Immature natural killer cell (primary cell): ENCODE measurements at places on chromosomes 16 and 17.
A peak's percentile ranks its signal among the peaks of the same experiment; 100 is the strongest.

GRCh38 chr17:83068641-83069570 lies 10.5 kb upstream of the METRNL start:
- DNase-seq, result peak; percentile 29

DNA sequence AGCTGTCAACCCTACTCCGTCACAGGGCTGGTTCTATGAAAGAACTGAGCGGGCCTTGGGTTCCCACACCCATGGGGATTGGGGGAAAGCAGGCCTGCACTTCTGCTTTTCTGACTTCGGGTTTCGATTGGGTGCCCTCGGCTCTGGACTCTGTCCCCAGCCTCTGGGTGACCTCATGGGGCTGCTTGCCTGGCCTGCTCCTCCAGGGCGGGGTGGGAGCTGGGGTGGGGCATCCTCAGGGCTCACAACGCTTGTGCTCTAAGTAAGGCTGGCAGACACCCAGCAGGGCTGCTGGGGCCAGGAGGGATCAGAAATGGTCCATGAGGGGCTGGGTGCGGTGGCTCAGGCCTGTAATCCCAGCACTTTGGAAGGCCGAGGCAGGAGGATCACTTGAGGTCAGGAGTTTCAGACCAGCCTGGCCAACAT lies 19.2 kb downstream of the ARHGAP27 start:
- no peak for DNase-seq

GRCh38 chr17:6381526-6382465 lies 53.1 kb downstream of the AIPL1 start:
- no peak for DNase-seq

- DNase-seq, result no peak
Measured at GRCh38 chr17:72476134-72476533, 355.3 kb downstream of the SOX9 start.

DNA sequence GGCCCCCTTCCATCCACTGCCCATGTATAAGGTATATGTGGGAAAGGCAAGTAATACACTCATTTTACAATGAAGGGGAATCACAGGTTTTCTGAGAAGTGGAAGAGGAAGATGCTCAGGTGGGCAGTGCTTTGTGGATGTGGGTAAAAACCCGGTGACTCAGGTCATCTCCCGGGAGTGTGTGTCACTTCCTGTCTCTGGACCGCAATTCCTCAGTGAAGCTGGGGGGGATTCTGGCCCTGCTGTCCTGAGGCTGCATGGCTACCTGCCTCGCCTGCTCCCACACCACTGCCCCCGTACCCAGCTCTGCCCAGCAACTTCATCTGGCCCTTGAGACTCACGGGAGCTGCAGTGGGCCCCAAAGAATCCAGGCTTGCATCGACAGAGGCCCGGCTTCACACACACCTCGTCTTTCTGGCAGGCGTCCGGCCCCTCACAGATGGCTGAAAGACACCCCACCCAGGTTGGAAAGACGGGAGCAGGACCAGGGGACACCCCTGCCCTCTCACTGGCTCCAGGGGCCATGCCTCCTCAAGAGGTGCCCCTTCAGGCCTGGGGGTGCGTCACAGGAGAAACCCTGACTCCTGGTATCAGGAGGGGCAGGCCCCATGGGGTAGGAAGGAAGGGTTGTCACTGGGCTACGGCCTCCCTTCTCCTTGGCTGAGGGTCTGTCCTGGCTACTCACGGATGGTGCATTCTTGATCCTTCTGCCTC lies 882 bp downstream of the SCARF1 start:
- peak; percentile 28 for DNase-seq

GRCh38 chr17:74079537-74080300 lies 123.8 kb upstream of the RPL38 start:
- DNase-seq, result no peak

DNA sequence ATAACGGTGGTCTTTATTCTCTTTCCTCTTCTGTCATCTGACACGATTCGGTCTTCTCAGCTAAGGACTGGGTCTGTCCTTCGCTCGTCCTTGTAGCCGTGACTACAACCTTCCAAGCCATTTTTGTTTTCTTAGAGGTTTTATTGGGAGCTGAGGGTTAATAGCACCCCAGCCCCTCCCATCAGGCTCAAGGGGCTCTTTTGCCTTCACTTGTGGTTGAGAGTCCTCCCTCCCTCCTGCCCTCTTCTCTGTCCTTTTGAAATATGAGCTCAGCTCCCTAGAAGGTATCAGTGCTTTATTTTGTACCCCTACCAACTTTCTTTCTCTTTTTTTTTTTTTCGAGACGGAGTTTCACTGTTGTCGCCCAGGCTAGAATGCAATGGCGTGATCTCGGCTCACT lies 24.7 kb downstream of the SOCS3 start:
- DNase-seq, result no peak

- DNase-seq, result peak; percentile 26
Measured at GRCh38 chr17:75774991-75775668, 9.5 kb upstream of the UNK start.

DNA sequence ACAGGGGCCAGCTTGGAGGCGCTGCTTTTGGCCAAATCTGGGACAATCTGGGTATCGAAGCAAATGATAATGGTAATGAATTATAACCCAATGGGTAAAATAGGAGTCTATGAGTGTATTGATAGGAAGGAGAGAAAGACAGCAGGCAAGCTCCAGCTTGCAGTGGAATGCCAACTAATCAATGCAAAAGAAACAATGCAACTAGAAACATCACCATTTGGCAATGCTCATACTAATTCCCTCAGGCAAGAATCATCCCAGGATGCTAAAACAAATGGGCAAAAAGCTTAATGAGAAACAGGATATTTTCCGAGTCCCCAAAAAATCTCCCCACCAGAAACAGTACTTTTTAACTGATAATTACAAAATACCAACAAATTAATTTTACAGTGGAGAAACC lies 64.7 kb downstream of the ADCY9 start:
- DNase-seq, result no peak

GRCh38 chr16:31529108-31529936 lies 1.6 kb downstream of the AHSP start:
- DNase-seq, result no peak

GRCh38 chr16:29926711-29927052 lies 656 bp upstream of the KCTD13 start:
- DNase-seq, result no peak

DNA sequence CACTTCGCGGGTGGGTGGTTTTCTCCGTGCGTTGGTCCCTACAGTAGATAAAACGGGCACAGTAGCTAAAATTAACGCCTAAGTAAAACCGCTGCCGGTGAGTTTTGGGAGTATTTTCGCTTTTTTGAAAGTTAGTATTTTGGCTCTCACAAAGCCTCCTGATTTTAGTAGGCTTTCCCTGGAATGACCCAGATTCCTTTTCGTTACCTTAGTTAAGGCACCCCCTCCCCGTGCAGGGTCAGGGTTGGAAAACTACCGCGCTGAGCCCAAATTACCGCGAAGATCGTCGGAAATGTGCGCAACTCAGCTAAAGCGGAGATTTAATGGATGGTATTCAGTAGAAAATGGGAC lies 28.3 kb upstream of the ST6GALNAC1 start:
- no peak for DNase-seq

GRCh38 chr17:27762527-27763305 lies 37.6 kb downstream of the NOS2 start:
- no peak for DNase-seq

GRCh38 chr16:2359919-2360318 lies 19.4 kb upstream of the ABCA3 start:
- DNase-seq, result no peak

DNA sequence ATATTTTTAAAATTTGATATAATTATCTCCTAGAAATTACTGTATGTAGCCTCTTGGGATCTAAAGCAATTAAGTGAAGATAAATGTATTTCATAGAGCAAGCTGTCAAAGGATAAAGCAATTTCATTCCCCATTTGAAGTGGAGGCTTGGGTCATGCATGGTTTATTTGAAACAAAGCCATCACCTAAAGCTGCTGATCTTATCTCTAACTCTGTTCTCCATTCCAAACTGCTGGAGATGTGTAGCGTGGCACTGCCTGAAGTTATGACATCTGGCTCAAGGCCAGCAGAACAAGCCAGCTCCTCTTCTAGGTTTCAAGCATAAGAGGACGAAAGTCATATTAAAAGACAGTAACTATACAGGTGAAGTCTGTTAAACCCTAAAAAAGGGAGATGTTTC lies 83.9 kb downstream of the HIC1 start:
- DNase-seq, result no peak

DNA sequence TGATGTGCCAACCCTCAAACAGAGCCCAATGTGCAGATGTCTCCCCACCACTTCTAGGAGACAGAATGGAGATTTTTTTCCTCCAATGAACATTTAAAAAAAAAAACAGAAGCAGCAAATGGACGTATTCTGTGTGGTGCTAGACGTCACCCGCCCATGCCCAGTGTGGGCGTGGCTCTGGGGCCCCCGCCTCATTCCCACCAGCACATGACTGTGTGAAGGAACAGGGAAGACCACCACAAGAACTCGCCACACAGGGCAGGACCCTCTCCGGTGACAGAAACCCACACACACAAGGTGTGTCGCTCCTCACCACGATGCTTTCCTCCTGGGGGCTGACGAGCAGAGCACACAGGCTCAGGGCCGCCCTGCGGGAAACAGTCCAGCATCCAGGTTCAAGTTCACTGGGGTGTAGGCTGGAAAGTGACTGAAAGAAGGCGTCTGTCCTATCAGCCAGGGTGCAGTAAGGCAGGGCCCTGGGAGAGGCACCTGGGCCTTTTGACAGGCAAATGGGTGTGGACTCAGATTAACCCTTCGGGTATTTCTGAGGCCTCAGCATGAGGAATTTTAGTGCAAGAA lies 53.5 kb downstream of the KLHDC4 start:
- DNase-seq, result no peak

- no peak for DNase-seq
Measured at GRCh38 chr16:48592839-48593429, 17.0 kb downstream of the N4BP1 start.

DNA sequence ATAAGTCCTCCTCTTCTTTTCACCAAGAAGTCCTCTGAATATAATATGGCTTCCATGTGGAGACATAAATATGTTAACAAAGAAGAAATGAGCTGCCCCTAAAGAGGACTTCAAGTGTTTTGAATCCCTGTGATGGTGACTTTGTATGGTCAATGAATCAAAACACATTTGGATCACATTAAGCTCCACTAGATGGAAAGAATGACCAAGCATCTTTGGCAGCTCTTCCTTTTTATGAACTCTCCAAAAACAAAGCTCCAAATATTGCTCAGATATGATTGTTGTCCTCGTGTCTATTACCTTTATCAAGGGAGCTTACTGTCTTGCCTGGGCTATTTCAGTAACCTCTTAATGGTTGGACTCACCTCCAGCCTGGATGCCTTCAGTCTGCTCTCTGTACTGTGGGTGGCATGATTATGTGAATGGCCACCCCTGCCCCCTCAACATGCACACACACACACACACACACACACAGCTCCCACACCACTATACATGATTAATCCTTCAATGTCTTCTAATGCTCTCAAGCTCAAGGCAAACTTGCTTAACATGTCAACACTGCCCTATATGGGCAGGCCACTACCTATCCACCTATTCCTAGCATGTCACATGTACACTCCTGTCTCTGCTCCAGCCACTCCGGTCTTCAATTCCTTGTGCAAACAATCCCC lies 346.6 kb upstream of the SALL1 start:
- DNase-seq, result no peak

DNA sequence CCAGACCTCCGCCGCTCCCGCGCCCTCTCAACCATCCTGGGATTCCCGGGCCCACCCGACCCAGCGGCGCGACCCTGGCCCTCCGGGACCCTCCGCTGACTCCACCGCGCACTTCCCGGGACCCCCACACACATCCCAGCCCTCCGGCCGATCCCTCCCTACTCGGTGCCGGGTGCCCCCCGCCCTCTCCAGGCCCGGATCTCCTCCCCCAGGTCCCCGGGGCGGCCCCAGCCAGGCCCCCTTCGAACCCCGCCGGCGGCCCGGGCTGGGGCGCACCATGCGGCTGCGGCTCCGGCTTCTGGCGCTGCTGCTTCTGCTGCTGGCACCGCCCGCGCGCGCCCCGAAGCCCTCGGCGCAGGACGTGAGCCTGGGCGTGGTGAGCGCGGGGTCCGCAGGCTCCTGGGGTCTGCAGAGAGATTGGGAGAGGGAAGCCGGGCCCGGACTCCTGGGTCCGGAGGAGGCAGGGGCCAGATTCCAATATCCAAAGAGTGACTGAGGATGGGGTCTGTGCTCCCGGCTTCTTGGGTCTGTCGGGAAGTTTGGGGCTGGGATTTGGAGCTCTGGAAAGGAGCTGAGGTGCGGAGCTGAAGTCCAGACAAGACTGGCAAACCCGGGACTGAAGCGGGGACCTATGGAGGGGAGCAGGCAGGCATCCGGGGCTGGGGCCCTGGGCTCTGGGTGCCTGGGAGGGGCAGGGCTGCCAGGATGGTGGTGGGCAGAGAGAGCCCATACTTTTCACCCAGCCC lies 453 bp downstream of the MMP25 start:
- DNase-seq, result no peak

DNA sequence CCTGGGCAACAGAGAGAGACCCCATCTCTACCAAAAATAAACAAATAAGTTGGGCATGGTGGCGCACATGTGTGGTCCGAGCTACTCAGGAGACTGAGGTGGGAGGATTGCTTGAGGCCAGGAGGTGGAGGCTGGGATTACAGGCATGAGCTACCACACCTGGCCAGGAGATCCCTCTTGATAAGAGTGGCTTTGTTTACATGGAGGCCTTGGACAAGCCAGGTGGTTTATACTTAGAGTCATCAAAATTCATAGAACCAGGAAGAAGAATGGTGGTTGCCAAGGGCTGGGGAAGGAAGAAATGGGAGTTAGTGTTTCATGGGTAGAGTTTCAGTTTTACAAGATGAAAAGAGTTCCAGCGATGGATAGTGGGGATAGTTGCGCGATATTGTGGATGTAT lies 8.8 kb upstream of the ZFP1 start:
- no peak for DNase-seq

- no peak for DNase-seq
Measured at GRCh38 chr16:17106243-17106791, 364.4 kb downstream of the XYLT1 start.
